ENCODE measurements at places on chromosomes 7 and 10. TPM values are rescaled to one million over a fixed set of nuclear protein-coding genes. Genes with fewer than 3 reads are reported as not detected.

Gene GNGT1
- total RNA-seq, result not detected

Gene MAGI2
- 9.1 TPM for total RNA-seq

Gene MSMB
- total RNA-seq, result not detected

Gene PKD2L1
- 2.3 TPM for total RNA-seq

Gene COL28A1
- 4.3 TPM for total RNA-seq

Gene NSMCE4A
- 52.5 TPM for total RNA-seq

Gene BAG3
- total RNA-seq, result 23.0 TPM

Gene LRIT1
- not detected for total RNA-seq

Gene FBXL15
- total RNA-seq, result 29.1 TPM

Gene PILRA
- 52.4 TPM for total RNA-seq

Gene TYSND1
- 16.3 TPM for total RNA-seq

Gene PRSS37
- total RNA-seq, result not detected

Gene NEUROD6
- not detected for total RNA-seq

Gene UNCX
- not detected for total RNA-seq

Gene NPC1L1
- not detected for total RNA-seq

Gene STEAP1
- 1.4 TPM for total RNA-seq

Gene BCL7B
- total RNA-seq, result 95.9 TPM

Gene PIP
- not detected for total RNA-seq

Gene MAT1A
- total RNA-seq, result 0.79 TPM

Gene OR2A5
- not detected for total RNA-seq

Gene TCAF2
- 7.3 TPM for total RNA-seq

Gene DNAJB12
- 49.9 TPM for total RNA-seq

Gene PKD1L1
- 0.89 TPM for total RNA-seq

Gene CACNA2D1
- total RNA-seq, result 14.2 TPM

Gene GLCCI1
- 52.3 TPM for total RNA-seq

Gene XRCC2
- total RNA-seq, result 0.94 TPM

Gene TMEM213
- not detected for total RNA-seq

Gene FBXO24
- total RNA-seq, result 0.77 TPM

Gene TMEM178B
- total RNA-seq, result 0.30 TPM

Gene AZGP1
- 31.0 TPM for total RNA-seq

Gene CYP2C19
- 0.20 TPM for total RNA-seq

Gene PTER
- total RNA-seq, result 7.8 TPM

Gene NOS3
- 95.3 TPM for total RNA-seq

Gene LIPJ
- total RNA-seq, result 0.06 TPM

Gene WDR37
- total RNA-seq, result 18.1 TPM

Gene CDC14C
- total RNA-seq, result not detected

Gene FAM20C
- 17.7 TPM for total RNA-seq

Gene EMX2
- total RNA-seq, result not detected

Gene TACC2
- 688 TPM for total RNA-seq
